Suppressor macrophage treated with lipopolysaccharide for 4 hours (primary cell): ENCODE measurements at places on chromosomes 1 and 21.
A peak's percentile ranks its signal among the peaks of the same experiment; 100 is the strongest.

DNA sequence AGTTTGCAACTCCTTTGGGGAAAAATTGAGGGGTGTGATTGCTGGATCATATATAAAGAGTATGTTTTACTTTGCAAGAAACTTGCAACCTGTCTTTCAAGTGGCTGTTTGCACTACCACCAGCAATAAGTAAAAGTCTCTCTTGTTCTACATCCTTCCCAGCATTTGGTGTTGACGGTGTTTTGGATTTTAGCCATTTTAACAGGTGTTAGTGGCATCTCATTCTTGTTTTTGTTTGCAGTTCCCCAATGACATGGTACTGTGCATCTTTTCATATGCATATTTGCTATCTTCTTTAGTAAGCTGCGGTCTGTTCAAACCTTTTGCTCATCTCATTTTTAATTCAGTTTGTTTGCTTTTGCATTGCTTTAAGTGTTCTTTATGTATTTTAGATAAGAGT, 535.5 kb downstream of the LRRIQ3 start:
- DNase-seq = no peak

DNA sequence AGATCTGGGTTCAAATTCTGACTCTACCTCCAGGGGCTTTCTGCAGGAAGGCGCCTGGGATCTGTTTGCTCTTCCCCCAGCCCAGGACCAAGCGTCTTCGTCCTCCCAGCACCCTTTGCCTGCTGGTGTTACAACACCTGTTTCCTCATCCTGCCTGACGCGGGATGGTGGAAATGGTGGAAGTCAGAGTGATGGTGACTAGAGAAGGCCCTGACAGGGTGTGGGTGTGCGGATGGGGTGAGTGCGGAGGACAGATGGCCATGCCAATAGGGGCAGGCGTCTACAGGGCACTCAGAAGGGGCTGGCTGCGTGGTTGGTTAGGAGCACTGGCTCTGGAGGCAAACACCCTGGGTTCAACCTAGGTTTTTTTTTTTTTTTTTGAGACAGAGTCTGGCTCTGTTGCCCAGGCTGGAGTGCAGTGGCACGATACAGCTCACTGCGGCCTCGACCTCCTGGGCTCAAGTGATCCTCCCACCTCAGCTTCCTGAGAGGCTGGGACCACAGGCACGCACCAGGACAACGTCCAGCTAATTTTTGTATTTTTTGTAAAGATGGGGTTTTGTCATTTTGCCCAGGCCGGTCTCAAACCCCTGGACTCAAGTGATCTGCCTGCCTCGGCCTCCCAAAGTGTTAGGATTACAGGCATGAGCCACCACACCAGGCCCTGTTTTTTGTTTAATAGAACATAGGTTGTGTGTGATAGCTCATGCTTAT, 1.5 kb downstream of the THEMIS2 start:
- peak; percentile 91 for DNase-seq

DNA sequence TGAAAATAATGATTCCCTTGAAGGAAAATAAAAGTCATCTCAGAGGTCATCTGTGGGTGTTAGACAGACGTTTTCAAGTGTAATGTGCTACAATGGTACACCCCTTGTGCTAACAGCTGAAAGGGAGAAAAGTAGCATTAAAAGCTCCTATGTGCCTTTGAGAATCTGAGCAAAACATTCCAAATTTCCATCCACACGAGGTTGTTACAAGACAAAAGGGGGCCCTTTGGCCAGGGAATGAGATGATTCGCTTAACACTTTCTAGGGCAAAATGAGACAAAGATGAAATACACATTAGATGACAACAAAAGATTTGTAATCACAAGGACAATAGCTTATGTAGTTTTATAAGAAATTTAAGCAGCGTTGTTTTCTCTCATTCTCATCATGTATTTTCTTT, 303.6 kb downstream of the LMX1A start:
- no peak for DNase-seq

GRCh38 chr1:11407301-11407994, 71.5 kb upstream of the DISP3 start:
- DNase-seq = no peak

- peak; percentile 35 for DNase-seq
Measured at GRCh38 chr1:8687538-8687937, 129.9 kb downstream of the RERE start.

DNA sequence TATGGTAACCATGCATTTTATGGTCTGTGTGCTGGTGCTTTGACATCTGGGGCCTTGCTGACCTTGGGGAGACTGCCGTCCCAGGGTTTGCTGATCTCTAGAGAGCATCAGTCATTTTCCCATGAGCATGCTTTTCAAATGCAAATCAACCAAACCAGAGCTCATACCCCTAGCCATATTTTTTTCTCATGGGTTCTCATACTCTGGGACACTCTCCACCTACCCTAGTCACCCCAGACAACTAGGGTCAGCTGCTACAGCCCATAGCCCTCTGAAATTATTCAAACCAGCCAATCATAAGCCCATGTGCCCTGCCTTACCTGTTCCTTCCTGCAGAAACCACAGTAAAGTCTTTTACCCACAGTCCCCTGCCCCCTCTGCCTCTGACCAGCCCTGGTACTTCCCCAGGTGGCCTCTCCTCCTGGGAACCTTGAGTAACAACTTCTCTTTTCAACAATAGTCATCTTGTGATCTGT, 132.0 kb downstream of the MAP3K21 start:
- no peak for DNase-seq

GRCh38 chr1:100995198-100995988, 30.2 kb downstream of the DPH5 start:
- DNase-seq = no peak

DNA sequence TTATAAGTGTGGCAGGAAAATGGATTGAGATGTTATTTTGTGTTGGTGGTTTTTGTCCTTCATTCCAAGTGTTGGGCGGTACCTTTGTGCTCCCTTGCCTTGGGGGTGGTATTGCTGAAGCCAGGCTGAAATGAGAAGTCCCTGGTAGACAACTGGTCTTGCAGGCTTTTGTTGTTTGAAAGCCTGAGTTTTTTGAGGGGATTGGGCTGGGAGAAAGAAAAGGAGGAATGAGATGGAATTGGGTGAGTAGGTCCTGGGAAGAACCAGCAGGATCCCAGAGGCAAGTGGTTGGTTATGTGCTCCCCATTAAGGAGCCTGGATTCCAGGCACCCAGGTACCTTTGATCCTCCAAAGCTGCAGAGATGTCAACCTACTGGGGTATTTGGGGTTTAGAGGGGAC, 93.7 kb upstream of the SLC2A1 start:
- no peak for DNase-seq

DNA sequence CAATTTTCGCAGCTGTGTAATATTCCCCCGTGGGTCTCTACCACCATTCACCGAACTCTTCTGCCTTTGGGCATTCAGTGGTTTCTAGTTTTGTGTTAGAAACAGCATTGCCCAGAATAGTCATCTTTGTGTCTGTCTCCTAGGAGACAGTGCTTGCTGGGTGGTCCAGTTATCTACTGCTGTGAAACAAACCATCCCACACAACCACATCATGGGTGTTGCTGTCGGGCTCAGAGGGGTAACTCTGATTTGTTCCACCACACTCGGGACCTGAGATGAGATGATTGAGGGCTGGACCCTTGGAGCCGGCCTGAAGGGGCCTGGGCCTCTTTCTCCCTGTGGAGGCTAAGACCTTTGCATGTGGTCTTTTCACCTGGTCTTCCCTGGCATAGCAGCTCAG, 427.2 kb upstream of the VAMP3 start:
- DNase-seq = no peak

DNA sequence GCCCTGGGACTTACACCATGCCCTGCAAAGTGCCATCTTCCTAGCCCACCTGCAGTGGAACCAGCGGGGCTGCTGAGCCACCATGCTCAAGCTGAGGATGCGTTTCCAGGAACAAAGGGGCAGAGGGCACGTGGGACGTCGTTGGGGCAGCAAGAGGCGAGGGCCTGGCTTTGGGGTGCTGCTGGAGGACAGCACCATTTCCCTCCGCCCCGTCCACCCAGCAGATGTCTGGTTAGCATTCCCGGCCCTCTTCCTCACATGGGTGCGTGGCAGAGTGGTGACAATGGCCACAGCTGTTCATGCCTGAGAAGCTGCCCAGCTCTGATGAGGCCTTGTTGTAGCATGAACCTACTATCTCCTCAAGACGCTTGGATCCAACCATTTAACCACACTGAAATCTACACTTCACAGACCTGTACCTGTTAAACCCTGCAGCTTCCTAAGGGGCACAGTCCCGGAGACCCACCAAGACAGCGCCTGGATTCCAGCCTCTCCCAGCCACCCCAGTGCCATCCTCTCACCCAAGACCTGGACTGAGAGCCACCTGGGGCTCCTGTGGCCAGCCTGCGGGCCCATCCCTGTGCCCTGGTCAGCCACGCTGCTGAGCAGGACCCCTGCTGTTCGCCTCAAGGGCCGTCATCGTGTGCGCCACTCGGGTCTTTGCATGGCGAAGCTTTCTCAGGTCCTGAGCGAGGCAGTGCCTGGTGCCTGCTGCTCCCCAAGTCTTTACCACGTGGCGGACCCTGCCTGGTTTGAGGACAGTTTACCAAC, 33.2 kb downstream of the SLC45A1 start:
- no peak for DNase-seq

- peak; percentile 32 for DNase-seq
Measured at GRCh38 chr1:45685308-45686014, 872 bp downstream of the GPBP1L1 start.

GRCh38 chr1:199041173-199041914, 402.5 kb downstream of the PTPRC start:
- DNase-seq = no peak

DNA sequence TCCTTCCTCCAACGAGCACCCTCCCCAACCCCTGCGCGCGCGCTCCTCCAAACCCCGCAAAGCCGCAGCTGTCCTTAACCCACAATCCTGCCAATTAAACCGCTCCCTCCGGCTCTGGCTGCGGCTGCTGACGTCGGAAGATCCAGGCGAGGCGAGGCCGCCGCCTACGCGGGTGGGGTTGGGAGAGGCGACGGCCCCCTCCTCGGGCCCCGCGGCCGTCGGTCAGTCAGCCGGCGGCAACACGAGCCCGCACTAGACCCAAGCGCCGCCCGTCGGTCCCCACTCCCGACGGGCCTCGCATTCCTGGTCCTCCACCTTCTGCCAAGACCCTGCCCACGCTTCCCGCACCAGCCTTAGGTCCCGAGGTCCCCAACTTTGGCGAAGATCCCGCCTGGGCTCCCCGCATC, 75.4 kb downstream of the VWA5B1 start:
- DNase-seq = no peak

DNA sequence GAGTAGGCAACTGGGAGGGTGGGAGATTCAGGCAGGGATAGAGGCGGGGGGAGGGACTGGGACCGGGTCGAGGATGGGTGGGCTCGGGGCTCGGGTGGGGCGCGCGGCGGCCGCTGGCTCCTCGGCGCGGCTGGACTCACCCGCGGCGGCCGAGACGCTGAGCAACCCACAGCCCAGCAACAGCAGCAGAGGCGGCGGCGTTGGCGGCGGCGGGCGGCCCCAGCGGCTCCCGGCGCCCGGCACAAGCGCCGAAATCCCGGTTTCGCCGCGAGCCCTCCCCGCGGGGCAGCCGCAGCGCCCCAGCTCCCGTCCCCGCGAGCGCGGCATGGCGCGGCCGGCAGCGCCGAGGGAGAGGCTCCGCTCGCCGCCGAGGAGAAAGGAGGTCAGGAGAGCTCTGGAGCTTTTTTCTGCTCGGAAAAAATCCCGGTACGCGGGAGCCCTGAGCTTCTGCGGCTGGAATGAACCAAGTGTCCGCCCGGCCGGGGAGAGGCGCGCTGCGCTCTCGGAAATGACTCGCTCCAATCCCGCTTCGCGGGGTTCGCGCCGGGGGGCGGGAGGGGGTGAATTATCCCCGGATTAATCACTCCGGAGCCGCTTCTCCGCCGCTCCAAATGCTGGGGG, at the start of gene CSMD2:
Gene CSMD2 (minus strand): TSS at position 460 of the 621 bp plus-strand sequence. CDS start 133 bp downstream, at position 327.
- DNase-seq = no peak

DNA sequence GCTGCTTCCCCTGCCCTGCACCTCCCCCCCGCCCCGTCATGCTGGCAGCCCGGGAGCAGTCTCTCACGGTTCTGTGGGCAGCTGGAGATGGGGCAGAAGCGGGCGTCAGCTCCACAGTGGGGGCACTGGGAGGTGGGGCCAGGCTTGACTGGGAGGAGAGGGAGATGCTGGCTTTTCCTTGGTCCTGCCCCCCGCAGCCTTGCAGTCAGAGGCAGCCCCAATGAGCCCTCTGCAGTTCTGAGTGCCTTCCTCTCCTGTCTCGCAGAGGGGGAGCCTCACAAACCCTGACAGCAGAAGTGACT, 21.7 kb downstream of the ARHGEF10L start:
- no peak for DNase-seq

DNA sequence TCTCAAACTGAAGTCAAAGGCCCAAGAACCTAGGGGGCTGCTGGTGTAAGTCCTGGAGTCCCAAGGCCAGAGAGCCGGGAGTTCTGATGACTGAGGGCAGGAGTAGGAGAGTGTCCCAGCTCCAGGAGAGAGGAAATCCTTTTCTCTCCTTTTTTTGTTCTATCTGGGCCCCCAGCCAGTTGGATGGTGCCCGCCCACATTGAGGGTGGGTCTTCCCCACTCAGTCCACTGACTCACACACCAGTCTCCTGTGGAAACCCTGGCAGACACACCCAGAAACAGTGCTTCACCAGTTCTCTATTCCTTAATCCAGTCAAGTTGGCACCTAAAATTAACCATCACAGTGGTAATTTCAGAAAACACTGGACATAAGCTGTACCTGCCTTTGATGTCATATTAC, 12.7 kb upstream of the WDR26 start:
- peak; percentile 44 for DNase-seq

DNA sequence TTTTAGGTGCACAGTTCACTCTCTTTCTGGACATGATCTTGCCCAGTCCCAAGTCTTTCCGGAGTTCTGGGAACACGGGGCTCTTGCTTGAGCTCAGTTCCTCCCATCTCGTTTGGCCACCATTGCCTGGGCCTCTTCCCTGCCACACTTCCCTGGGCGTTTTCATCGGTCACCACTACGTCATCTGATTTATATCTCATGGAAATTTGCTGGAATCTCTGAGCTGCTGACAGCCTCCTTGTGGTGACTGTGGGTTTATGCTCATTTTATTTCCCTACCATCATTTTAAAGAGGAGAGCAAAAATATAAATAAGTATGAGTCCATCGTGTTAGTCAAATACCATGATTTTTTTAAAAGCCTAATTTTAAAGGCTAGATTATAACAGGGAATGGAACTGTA, 449.1 kb upstream of the KAZN start:
- no peak for DNase-seq

GRCh38 chr1:70688580-70688979, 277.5 kb downstream of the CTH start:
- no peak for DNase-seq

GRCh38 chr1:206001476-206001888, 1.7 kb downstream of the RAB7B start:
- peak; percentile 98 for DNase-seq

GRCh38 chr1:28986306-28986910, 72.0 kb downstream of the EPB41 start:
- peak; percentile 68 for DNase-seq

DNA sequence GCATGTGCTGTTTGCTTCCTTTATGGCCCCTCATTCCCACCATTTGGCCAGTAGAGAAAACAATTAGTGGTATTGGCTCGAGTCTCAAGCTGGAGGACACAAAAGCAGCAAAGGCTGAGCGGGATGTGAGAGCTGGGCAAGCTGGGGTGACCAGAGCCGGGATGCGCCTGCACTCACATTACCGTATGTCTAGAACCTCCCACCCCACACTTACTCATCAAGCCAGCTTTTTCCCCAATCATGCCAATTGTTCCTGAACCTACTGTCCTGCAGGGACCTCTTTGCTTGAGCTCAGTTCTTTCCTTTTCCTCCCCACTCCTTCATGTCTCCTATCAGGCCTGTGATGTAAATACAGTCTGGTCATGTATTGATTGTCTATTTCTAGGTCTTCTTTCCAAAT, 45.9 kb downstream of the KIRREL1 start:
- DNase-seq = no peak
